H1 (cell line): ENCODE measurements at places on chromosomes 6 and 20. TPM values are rescaled to one million over a fixed set of nuclear protein-coding genes. Genes with fewer than 3 reads are reported as not detected.
A peak's percentile ranks its signal among the peaks of the same experiment; 100 is the strongest.

GRCh38 chr20:40802886-40803285 is 113.8 kb upstream of the MAFB start:
- no peaks in the 10 kb centered on the region for H3K27me3 ChIP-seq
- DNase-seq = no peak
- H3K4me1 ChIP-seq = no peaks in the 10 kb centered on the region

SLC17A3 gene
- not detected in 2 replicates for total RNA-seq

- no peaks in the 10 kb centered on the region for H3K27me3 ChIP-seq
- DNase-seq = no peak
- no peak overlapping the region for H3K4me3 ChIP-seq
- H3K4me1 ChIP-seq = no peaks in the 10 kb centered on the region
- no peaks in the 10 kb centered on the region for H3K36me3 ChIP-seq
These were observed 199.4 kb downstream of the TFAP2A start for GRCh38 chr6:10215326-10216110.

DNA sequence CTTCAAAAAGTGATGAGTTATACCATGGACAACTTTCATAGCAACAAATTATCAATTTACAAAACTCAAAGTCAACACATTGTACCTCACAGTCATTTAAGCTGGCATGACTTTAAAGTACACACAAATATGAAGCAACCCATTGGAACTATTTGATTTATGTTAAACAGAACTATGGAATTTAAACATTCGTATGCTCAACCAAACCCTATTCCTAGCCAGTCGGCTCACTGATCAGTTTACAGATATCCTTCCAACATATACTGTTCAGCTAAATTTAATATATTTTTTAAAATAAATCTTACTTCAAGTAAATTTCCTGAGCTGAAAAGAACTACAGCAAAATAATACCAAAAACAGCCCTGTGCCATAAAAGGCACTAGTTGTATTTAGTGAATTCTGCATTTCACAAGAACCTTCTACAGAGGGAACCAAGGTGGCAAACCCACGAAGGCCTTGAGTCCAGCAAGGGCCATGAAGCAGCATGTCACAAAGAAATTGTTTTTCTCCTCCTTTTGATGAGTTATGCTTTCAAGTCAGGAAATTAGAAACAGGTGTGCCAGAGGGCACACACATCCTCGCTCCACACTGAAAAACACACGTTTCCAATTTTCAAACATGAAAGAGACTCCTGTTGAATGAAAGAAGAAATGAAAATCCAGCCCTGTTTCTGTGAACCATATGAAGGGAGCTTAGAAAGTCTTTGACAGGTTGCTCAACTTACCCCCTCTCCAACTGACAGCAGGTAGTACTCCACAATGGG is 122.8 kb downstream of the TASP1 start:
- no peak overlapping the region for H3K27ac ChIP-seq
- H3K27me3 ChIP-seq = no peaks in the 10 kb centered on the region

ADGRG6 gene
- total RNA-seq = 4.2 and 6.2 TPM in 2 replicates

DNA sequence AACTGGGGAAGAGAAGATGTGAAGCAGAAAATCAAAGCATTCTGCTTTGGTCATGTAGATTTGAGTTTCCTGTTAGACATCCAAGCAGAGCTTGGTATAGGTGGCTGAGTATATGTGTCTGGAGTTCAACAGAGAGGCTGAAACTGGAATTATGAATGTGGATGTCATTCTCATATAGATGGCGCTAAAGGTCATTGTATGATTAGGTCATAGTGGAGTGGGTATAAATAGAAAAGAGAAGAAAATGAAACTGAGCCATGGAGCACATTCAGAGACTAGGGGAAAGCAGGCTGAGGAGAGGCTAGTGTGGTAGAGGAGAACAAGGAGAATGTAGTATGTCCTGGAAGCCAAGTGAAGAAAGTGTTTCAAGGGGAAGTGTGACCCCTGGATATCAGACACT is 295.6 kb upstream of the PLN start:
- DNase-seq = no peak
- H3K4me1 ChIP-seq = no peaks in the 10 kb centered on the region
- H3K36me3 ChIP-seq = no peaks in the 10 kb centered on the region
- H3K4me3 ChIP-seq = no peak overlapping the region
- no peak overlapping the region for H3K27ac ChIP-seq

GRCh38 chr20:59525500-59526241 is 78.7 kb upstream of the PHACTR3 start:
- peaks cover 5% of the 10 kb centered on the region for H3K27me3 ChIP-seq
- peak overlapping the region; percentile 24; the same call in 1 of the 2 replicates for H3K4me3 ChIP-seq
- no peak for DNase-seq
- H3K27ac ChIP-seq = no peak overlapping the region
- H3K4me1 ChIP-seq = peaks cover 6% of the 10 kb centered on the region; the same call in 1 of the 2 replicates

KCNK15 gene
- total RNA-seq = 0.24 and 0.33 TPM in 2 replicates

SIRPA gene
- 4.3 and 4.4 TPM in 2 replicates for total RNA-seq

- H3K4me3 ChIP-seq = peak overlapping the region; percentile 81
- peak; percentile 71 for DNase-seq
- no peaks in the 10 kb centered on the region for H3K36me3 ChIP-seq
- H3K4me1 ChIP-seq = peaks cover 9% of the 10 kb centered on the region
- H3K27me3 ChIP-seq = peaks cover 11% of the 10 kb centered on the region
These were observed 9.8 kb downstream of the DUSP15 start for GRCh38 chr20:31860390-31861134.

ARMH2 gene
- not detected in 2 replicates for total RNA-seq

DNA sequence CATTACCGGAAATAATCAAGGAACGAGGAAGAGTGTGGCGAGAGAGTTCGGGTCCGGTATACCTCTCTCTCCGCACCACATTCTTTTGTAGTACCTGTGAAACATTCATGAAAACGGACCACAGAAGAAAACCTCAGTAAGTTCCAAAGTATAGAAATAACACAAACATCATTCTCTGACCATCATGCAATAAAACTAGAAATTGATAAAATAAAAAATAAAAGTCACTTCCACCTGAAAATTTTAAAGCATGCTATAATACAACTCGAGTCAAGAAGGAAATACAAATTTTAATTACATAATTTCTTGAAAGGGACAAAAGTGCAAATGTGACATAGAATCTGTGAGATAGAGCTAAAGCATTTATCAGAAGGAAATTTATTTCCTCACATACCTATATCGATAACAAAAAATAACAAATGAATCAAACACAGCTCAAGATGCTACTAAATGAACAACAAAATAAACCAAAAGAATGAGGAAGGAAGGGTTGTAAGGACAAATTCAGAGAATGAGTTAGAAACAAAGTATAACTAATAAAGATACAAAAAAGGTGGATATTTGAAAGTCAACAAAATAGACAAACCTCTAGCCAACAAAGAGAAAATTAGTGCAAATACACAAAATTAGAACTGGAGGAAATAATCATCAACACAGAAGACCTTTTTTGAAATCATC is 84.2 kb downstream of the TRIM27 start:
- no peaks in the 10 kb centered on the region for H3K27me3 ChIP-seq
- no peaks in the 10 kb centered on the region for H3K4me1 ChIP-seq
- no peak overlapping the region for H3K27ac ChIP-seq
- no peak for DNase-seq

DNA sequence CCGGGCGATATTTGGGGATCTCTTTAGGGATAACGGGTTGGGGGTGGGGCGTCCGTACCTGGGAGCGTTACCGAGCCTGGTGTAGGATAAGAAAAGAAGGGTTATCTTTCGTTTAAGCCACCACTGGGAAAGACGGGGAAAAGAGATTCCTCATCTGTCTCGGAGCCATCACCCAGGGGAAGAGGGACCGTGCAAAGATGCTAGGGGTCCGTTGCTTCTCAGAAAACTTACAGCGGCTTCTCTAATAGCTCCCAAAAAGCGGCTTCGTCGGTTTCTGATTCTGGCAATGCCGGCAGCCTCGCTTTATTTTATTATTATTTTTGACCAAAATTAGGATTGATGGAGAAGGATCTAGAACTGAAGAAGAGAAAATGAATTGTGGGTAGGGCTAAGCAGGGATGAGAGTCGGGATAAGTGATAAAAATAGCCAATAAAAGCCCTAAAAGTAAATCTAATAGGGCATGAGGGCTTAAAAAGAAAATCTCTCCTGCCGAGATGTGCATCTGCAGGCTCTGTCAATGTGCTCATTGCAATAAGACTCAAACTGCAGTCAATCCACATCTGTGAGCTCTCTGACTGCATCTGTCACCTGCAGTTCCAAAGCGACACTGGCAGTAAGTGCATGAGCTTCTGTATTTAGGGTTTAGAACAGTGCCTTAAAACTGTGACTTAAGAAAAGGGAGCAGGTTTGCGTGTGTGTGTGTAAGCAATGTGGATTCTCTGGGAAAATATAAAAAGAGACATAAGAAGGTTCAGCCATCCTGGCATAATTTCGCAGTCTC is 801 bp downstream of the TBPL1 start:
- H3K4me3 ChIP-seq = peak overlapping the region; percentile 81
- peaks cover 10% of the 10 kb centered on the region for H3K4me1 ChIP-seq
- H3K27me3 ChIP-seq = no peaks in the 10 kb centered on the region
- H3K36me3 ChIP-seq = no peaks in the 10 kb centered on the region
- no peak for DNase-seq

DNA sequence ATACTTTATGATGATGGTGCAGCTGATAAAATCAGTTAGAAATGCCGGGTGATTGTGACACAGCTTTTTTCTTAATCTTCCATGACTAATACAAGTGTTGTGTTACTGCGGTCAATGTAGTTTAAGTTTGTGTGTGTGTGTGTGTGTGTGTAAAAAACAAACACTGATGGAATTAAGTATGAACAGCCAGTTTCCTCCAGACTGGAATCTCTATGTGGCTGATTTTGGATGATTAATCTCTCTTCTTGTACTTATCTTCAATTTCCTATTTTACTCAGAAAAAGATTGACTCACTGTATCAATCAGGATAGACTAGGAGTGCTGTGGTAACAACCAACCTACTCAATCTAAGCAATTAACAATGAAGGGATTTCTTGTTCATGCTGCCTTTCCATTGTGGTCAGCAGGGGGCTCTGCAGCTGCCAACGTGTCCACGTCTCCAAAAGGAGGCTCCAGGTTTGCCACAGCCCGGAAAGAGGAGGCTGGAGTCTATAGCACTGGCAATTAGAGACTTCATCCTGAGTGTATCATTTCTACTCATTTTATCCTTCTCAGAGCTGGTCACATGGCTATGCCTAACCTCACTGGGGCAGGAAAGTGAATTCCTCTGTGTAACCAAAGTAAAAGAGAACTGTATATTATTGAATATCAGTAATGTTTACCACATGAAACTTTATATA is 107.7 kb downstream of the CD109 start:
- no peaks in the 10 kb centered on the region for H3K27me3 ChIP-seq
- no peaks in the 10 kb centered on the region for H3K36me3 ChIP-seq
- H3K4me3 ChIP-seq = no peak overlapping the region
- no peak overlapping the region for H3K27ac ChIP-seq
- no peak for DNase-seq
- H3K4me1 ChIP-seq = no peaks in the 10 kb centered on the region

DNA sequence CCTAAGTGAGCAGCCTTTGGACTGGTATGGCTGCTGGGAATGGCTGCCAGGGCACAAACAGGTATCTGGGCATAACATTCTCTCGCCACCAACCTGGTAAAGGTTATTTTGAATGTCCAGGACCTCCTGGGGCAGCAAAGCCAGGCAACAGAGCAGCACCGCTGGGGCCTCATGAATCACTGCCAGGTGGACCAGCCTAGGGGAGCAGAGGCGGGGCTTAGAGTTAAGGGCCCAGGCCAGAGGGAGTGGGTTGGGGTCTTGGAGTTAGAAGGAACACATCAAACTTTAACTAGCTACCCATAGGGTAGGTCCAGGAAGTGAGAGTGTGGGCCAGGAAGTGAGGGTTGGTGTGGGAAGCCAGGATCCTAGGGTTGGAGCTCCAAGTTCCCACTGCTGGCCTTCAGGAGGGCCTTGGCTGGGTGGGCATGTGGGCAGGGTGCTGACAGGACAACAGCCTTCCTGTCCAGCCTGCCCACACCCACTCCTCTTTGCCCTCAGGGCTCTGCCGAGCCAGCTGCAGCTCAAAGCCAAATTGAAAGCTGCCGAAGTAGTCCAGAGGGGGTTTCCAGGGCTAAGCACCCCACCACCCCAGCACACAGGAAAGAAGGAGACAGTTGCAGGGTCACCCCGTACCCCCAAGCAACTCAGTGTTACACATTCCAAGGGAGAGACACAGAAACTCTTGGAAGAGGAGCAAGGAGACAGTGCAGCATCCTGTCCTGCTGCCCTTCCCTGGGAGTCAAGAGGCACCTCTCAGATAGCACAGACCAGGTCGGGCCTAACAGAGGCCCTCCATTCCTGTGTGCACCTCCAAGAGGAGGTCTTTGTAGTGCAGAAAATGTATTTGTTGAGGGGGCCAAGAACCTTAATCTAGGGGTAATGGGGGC is 2.6 kb downstream of the NFKBIE start:
- H3K4me3 ChIP-seq = peak overlapping the region; percentile 80
- peaks cover 10% of the 10 kb centered on the region; the same call in 1 of the 2 replicates for H3K36me3 ChIP-seq
- peaks cover 6% of the 10 kb centered on the region for H3K4me1 ChIP-seq
- no peak for DNase-seq

DNA sequence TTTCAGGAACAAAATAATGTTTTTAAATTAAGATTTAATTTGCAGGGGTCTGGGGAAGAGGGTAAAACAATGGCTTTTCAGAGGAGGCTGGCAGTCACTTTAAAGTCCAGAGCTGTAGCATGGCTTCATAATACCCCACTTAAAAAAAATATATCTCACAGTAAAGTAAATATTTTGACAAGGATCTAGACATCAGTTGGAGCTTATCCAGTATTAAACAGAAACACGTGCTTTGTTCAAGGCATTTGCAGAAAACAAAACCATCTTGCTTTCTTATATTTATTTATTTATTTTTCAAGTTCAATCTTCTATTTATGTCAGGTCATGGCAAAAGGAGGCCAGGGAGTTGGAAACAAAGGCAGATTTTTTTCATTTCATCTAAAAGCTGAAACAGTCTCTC is 53.3 kb upstream of the PRL start:
- H3K4me1 ChIP-seq = no peaks in the 10 kb centered on the region
- H3K27me3 ChIP-seq = no peaks in the 10 kb centered on the region
- no peak for DNase-seq
- no peak overlapping the region for H3K4me3 ChIP-seq

OR12D3 gene
- not detected in 2 replicates for total RNA-seq

DNA sequence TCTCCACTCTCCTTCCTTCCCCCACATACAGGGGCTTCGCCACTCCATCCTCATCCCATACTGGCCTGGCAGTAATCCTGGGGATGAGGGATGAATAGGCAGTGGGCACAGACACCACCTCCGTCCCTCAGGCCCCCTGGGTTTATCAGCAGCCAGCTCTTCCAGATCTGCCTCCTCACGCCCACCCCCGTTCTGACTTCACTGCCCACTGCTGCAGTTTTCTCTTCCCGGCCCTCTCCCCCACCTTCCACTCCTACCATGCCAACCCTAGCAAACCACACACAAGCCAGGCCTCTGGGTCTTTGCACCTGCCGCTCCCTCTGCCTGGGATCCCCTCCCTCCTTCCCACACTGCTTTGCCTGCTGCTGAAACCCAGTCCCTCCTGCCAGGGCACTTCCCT is 22.3 kb downstream of the PNPLA1 start:
- no peaks in the 10 kb centered on the region for H3K36me3 ChIP-seq
- H3K27ac ChIP-seq = no peak overlapping the region
- no peaks in the 10 kb centered on the region for H3K27me3 ChIP-seq
- H3K4me3 ChIP-seq = no peak overlapping the region

UNC5CL gene
- total RNA-seq = 1.3 and 1.4 TPM in 2 replicates

DNA sequence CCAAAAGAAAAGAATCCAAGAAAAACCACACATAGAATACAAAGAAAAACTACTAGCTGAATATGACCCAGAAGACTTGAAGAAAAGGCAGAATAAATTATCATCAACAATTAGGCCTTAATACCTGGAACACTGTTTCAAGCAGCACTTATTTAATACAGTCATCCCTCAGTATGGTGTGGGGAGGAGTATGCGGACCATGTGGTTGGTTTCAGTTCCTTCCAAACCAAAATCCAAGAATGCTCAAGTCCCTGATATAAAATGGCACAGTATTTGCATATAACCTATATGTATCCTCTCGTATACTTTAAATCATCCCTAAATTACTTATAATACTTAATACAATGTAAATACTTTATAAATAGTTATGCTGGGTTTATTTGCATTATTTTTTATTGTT is 16.1 kb downstream of the CDK19 start:
- no peaks in the 10 kb centered on the region for H3K27me3 ChIP-seq
- H3K36me3 ChIP-seq = no peaks in the 10 kb centered on the region
- H3K4me1 ChIP-seq = no peaks in the 10 kb centered on the region
